ENCODE measurements at places on chromosomes 6 and 20.

DNA sequence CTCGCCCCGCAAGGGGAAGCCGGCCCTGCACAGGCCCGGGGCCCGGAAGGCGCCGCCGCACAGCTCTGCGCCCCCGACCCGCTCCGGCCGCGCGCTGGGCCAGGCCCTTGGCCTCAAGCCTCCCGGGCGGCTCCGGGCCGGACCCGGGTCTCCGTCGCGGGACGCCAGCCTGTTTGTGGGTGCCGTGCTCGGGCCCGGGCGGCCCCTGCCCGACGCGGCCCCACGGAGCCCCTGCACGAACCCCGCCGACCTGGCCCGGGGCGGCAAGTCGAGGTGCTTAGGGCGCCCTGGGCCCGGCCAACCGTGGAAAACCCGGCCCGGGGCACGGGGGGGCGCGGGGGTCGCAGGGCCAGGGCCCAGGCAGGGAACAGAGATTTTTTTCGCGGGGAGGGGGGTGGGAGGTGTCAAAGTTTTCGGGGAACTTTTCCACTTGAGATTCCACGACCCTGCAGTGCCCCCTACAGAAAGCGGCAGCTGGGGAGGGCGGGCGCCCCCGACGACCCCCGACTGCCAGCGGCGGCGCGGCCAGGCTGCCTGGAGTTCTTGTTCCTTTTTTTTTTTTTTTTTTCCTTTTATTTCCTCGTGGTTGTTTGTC lies 805 bp upstream of the STX16 start:
- no peak for DNase-seq

DNA sequence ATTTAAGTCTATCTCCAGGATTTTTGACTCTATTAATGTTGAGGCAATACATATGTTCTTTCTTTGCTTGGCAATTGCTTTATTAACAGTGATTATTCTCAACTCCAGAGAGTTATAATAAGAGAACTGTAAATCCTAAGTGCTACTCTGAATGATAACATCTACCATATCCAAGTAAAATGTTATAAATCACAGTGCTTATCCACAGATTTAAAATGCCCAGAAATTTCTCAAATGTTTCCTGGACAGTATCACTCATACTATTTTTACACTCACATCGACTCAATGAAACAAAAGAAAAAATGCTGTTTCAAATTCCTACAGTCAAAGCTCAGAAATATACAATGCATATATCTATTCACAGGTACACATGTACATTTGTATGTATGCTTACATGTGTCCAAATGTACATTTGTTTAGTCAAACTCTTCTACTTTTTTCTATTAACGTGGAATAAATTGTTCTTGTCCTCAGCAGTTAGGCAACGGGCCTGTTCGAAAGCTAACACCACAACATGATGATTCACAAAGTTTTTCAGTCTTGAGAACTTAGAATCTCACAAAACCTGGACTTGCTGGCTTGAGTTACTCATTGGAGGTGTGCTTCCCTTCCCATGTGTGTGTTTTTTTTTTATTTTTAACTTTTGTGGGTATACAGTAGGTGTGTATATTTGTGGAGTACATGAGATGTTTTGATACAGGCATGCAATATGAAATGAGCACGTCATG lies 193.0 kb downstream of the GJA10 start:
- no peak for DNase-seq

DNA sequence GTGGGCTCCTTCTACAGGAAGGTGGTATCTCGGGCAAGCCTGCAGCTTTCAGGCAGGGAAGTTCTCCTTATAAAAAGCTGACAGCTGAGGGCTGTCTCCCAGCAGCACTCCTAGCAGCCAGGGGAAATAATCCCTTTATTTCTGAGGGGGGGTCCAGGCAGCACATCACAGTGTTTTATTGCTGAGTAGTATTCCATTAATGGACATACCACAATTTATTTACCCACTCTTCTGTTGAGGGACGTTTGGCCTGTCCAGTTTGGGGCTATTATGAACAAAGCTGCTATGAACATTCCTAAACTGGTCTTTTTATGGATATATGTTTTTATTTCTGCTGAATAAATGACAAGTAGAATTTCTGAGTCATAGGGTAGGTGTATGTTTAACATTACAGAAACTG lies 20.0 kb upstream of the PHACTR2 start:
- DNase-seq, result no peak

GRCh38 chr6:46002264-46002663 lies 13.4 kb downstream of the CLIC5 start:
- no peak for DNase-seq

GRCh38 chr6:63372951-63373533 lies 53.3 kb upstream of the LGSN start:
- no peak for DNase-seq

GRCh38 chr20:25987073-25987927 lies 290.6 kb upstream of the ZNF337 start:
- no peak for DNase-seq

- peak; percentile 19 for DNase-seq
These were observed 77.8 kb downstream of the TRAM2 start for GRCh38 chr6:52499026-52499425.

DNA sequence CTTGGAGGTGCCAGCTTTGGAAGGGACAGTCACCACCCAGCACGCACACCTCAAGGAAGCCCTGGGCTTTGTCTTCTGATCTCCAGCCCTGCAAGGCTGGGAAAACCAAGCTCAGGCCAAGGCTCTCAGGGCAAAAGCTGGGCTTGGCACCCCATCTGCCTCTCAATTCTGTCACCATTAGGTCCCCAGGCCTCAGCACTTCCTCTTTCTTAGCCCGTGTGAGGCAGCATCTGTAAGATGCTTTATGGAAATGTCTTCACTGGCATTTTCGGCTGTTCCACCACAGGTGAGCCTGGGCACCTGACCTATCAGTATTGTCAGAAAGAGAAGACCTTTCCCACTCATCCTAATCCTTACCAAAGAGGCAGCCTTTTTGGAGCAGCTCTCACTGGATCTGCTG lies 24.6 kb downstream of the GMEB2 start:
- DNase-seq, result no peak

DNA sequence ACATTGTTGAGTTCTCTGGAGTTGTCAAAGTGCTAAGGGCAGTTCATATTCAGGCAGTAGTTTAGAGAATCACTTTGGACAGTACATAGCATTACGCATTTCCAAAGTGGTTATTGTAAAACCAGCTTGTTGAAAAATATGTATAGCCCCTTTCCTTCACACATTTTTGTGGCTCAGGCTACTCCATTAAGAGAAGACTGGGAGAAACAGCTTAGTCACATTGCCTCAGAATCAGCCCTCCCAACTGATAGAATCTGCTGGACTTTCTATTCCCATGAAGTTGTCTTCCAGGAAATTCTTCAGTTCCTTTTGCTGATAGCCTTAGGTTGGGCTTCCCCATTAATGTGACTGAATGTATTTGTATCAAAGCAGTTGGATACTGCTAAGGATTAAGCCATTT lies 39.5 kb upstream of the HDGFL1 start:
- no peak for DNase-seq

DNA sequence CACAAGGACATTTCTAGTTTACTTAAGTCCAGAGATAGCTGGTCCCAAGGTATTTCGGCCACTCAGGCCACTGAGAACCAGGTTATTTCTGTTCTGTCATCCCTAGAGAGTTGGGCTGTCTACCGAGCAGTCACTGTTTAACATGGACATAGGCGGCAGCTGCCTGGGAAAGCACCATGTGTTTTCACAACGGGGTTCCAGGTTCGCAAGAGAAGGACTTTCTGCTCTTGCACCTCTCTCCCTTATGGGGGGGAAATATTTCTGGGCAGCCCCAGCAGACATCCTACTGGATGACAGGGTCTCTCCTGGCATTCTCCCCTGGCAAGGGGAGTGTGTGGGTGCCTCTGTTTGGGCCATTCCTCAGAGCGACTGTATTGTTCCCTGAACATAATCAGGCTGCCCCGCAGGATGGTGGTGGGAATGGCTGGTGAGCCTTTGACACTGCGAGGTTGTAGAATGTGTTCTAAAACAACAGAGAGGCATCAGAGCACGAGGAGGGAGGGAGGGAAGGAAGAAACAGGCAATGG lies 64.4 kb upstream of the DUSP22 start:
- no peak for DNase-seq

GRCh38 chr20:3312940-3313682 lies 74.1 kb upstream of the SLC4A11 start:
- DNase-seq, result peak; percentile 73

DNA sequence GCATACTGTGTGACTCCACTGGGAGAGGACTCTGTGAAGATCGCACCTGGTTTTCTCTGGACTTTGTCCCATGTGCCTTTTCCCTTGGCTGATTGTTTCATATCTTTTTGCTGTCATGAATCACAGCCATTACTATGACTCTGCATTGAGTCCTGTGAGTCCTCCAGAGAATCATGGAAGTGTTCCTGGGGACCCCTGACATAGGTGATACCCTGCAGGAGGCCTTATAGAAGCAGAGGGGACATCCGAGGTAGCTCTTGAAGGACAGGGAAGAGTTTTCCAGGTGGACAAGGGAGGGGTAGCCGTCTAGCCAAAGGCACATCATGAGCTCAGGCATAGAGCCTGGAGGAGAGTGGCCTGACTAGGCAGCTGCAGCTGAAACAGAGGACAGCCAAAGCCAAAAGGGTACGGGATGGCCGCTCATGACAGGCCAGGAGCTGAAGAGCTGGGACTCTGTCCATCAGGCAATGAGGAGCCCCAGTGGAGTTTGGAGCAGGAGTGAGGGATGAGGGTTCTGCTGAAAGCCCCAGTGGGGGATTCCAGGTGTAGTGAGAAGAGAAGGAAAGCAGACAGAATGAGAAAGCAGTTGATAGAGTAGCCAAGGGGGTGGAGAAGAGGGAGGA lies 86.6 kb upstream of the TOX2 start:
- no peak for DNase-seq

DNA sequence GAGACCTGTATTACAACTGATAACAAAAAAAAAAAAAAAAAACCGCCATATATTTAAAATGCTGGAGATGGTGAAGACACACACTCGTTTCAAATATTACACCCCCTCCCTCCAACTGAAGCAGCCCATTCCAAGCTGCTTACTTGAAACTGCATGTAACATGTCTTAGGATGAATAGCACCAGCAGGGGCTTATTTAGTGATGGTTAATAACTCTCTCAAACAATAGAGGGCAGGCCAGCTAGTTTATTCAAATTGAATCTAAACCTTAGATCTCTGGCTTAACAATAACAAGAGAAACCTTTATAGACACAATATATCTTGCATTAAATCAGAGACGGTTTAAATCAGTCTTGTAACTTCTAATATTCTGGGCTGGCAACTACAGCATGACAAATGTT lies 9.3 kb upstream of the JPH2 start:
- DNase-seq, result no peak

DNA sequence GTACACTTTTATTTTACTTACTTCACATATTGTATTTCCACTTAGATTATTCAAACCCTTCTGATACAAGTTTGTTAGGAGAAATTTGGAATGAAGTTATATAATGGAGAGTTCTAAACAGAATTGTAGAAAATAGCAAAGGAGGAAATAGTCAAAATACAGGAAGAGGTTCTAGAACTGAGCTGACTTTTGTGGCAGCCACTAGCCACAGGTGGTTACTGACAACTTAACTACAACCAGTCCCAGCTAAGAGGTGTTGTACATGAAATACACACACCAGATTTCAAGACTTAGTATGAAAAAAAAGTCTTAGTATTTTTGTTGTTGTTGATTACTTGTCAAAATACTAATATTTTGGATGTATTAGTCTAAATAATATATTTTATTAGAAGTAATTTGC lies 727.4 kb upstream of the CITED2 start:
- DNase-seq, result no peak

GRCh38 chr6:118683881-118684872 lies 32.8 kb upstream of the CEP85L start:
- no peak for DNase-seq

- DNase-seq, result no peak
These were observed 4.8 kb downstream of the SLC32A1 start for GRCh38 chr20:38728911-38729642.

GRCh38 chr20:34311118-34312023 lies 8.2 kb upstream of the AHCY start:
- no peak for DNase-seq

GRCh38 chr6:116511424-116512110 lies at the start of gene CALHM5:
Gene CALHM5, plus strand, starts transcription at chr6:116511639. Its CDS starts 58 bp downstream, at chr6:116511697.
- peak; percentile 85 for DNase-seq

DNA sequence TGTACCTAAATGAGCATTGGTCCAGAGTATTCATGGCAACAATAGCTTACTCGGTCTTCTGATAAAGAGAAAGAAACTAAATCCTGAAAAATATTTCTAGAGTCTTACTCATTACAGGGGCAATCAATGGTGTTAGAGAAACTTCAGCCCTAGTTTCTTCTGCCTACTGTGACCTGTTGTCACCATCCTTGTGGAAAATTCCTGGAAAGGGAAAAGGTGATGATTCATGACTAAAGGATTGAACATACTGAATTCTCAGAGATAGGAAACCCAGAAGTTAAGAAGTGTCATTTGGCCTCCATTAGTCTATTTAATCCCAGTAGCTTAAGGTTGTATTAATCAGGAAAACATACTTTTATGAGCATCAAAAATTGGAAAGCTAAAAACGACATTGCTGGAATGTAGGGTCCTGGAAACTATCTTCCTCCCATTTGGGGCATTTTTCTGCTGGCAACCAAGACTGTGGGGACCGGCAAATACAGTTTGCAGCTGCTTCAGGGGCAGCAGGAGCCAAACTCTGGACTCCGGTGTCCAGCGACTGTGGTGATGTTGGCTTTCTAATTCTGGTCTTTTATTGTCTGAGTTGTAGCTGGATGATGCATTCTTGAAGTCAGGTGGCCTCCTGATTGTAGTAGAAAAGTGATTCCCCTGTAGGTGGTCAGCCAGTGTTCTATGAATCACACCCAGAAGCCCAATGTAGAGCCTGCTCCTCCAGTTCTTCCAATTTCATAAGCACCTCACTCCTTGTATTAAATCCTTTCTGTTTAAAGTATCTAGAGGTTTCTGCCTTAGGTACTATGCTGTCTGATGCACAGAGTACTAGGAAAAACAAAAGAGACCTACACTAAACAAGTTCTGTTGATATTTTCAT lies 67.6 kb downstream of the LCA5 start:
- no peak for DNase-seq

DNA sequence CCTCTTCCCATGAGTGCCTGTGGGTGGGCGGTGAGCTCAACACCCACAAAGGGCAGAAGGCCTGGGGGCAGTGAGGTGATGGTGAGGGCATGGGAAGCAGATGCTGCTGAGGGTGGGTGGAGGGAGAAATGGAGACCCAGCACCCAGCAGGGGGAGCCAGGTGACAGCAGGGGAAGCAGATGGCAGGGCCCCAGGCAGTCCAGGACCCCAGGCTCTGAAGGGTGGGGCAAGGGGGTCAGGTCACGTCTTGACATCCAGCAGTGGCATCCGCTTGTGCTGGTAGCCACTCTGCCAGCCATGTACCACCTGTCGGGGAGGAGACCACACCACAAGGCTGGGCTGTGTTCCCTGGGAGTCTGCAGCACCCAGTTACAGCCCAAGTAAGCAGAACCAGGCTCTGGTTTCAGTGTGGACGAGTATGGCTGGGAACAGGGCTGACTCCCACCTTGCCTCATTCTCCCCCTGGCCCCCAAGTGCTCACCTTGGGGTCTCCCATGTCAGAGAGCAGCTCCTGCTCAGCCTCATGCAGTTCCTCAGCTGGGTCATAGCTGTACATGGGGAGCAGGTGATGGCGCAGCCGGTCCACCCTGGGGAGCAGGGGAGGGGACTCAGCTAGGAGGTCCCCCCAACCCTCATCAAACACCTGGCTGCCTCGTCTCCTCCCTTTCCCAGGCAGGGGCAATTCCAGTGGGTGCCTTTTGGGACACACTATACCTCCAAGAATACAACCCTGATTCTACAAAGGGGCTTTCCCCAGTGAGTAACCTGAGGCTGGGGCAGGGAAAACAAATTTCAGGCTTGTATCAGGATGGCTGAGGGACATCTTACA lies 2.0 kb downstream of the SMIM29 start:
- DNase-seq, result peak; percentile 54

All from SK-MEL-5 (cell line).